Central memory CD8-positive, alpha-beta T cell (primary cell): ENCODE measurements at places on chromosomes 4 and X.

- no peak for DNase-seq
Measured at GRCh38 chr4:176287546-176287945, 18.5 kb upstream of the ASB5 start.

DNA sequence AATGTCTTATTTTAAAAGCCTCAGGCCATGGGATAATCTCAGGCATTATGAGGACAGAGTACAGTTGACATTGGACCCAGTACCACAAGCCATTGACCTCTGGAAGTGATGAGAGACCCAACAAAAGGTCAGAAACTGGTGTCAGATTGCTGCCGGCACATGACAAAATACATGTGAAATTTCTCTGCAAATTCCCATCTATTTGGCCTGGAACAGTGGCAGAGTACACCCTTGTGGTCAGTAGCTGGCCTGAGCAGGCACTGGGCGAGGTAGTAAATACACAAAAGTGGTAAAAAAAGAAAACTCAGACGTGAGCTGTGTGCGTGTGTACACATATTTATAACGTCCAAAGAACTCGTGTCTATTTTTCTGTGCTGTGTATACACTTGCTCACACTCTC is 155.5 kb downstream of the DHX15 start:
- no peak for DNase-seq

GRCh38 chrX:27571164-27571563 is 19.0 kb upstream of the DCAF8L2 start:
- no peak for DNase-seq

- no peak for DNase-seq
Measured at GRCh38 chrX:136273986-136274385, 22.8 kb upstream of the MAP7D3 start.

DNA sequence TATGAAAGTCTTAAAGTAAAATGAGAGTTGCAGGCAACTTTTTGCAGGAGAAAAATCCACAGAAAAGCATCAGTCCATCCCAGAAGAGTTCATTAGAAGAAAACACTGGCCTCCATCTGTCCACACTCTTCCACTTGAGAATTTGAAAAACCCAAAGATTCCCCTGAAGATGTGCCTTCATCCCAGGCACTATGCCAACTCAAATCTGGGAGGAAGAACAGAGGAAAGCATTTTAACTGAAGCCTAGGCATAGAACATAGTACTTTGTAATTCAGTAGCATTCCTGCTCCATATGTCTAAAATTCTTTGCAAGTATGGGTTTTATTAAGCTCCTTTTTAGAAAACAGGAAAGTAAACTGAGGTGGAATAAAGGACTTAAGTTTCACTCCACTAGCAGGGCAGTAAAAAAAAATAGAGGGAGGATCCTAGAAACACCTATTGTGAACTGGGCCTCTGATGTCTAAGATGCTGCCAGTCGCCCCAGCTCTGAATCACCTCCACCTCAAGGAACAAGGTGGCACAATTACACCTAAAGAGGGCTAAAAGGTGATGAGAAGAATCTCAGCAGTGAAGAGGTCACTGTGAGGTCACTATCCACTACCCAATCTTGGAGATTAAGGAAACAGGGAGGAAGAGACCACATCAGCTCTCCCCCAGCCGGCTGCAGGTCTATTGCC is 141.9 kb upstream of the FAM241A start:
- no peak for DNase-seq

- DNase-seq = no peak
Measured at GRCh38 chr4:41406113-41406516, 131.8 kb upstream of the LIMCH1 start.

GRCh38 chr4:127771535-127772275 is 10.4 kb upstream of the HSPA4L start:
- no peak for DNase-seq

GRCh38 chr4:1360423-1361283 is 13.6 kb downstream of the UVSSA start:
- DNase-seq = no peak

DNA sequence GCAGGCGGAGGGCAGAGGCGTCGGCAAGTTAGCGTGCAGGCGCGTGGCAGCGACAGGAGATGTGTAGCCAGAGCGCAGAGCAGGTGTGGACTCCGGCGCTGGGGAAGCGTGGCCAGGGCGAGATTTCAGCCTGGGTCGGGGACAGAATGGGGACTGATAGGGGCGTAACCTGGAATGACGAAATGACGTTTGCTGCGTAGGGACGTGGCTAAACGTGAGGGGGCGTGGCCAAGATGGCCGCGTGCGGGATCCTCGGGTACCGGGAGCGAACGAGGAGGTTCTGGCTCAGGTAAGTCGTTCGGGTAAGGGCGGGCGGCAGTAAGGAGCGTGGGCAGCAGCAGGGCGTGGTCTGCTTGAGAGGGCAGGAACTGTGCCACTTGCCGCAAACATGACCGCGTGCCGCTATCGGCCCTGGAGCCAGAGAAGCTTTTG is 10.9 kb upstream of the CLTRN start:
- no peak for DNase-seq

DNA sequence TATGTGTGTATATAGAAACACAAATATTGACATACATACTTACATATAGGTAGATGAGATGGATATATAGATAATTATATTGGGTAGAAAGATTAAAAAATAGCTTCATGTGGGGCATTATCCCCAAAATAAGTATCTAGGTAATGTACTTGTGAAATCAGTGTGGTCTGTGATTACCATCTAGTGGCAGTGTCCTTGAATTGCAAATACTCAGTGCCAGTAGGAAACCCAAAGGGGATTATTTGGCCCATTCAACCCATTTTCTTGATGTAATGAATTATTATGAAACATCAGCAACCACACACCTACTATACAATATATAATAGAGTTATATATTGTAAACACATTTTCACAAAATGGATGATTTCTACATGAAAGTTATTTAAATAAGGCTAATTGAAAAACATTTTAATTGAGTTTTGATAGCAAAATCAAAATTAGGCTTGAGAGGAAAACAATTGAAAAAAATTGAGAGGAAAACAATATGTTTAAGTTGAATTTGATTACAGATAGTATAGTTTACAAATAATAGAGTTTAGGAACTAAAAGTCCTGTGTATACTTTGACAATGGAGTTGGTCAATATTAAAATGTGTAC is 389.4 kb downstream of the GALNTL6 start:
- no peak for DNase-seq

DNA sequence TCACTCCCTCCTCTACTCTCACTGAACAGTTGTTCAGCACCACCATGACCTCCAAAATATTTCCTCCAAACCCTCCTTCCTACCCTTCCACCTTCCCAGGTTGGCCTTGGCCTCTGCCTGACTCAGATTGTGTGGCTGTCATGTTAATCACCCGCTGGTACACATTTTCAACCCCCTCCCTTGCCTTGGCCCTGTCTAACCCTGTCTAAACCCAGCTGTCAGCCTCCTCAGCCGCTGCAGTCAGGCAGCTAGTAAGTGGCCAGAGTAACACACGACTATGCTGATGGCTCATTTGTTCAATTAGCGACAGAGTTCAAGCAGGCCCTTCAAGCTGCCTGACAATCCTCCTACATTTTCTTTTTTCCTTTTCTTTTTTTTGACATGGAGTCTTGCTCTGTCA is 18.0 kb downstream of the ING2 start:
- no peak for DNase-seq

DNA sequence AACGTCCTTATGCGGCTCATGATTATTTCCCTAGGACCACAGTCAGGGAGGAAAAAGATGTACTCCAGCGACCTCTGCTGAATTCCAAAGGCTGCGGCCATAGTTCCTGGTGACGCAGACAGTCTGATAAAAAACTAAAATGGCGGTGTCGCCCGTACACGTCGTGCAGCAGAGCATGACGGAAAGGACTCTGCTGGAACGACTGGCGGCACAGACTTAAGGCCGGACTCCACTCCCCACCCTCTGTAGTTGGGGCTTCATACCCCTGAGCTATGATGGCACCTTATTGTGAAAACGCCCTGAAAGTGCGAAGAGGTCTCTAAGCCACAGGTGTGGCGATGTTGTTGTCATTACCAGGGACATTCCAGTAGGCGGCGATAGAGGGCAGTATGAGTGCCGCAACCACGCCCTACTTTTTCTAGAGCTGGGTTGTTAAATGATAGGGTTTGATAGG is 90.0 kb upstream of the EDA2R start:
- DNase-seq = peak; percentile 9

DNA sequence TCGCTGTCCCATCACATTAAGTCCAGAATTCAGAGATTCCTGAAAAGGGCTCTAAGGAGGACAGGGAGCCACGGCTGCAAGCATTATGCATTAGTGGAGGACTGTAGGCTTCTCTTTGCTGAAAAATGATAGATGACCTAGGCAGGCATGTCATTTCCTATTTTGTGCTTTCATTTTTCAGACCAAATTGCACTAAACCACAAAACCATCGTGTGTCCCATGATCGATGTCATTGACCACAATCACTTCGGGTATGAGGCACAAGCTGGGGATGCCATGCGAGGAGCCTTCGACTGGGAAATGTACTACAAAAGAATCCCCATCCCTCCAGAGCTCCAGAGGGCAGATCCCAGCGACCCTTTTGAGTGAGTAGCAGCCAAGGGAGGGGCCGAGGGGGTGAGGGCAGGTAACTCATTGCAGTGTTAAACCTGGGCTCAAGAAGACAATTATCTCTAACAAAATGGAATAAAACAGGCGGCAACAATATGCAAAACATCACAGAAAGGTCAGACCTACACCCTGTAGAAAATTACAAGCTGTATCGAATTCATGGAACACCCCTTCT is 355.2 kb upstream of the GALNT7 start:
- DNase-seq = no peak

DNA sequence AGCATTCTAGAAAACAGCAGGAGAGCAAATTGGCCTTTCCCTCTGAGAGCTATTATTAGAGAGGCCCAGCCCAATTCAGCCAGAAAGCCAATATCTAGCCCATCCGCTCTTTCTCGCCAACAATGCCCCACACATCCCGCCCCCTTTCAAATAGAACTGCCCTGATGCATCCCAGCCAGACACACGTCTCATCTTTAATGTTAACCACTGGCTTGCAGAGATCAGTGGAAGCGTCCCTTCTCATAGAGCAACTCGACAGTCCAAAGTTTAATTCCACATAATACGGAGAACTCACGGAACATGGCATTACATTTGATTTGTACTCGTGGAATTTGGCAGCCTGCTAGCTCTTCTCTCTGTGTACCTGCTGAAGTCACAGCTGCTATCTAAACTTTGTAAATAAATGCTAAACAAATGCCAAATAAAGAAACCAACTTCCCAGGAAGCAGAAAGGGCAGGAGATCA is 304.4 kb downstream of the DHX15 start:
- no peak for DNase-seq

DNA sequence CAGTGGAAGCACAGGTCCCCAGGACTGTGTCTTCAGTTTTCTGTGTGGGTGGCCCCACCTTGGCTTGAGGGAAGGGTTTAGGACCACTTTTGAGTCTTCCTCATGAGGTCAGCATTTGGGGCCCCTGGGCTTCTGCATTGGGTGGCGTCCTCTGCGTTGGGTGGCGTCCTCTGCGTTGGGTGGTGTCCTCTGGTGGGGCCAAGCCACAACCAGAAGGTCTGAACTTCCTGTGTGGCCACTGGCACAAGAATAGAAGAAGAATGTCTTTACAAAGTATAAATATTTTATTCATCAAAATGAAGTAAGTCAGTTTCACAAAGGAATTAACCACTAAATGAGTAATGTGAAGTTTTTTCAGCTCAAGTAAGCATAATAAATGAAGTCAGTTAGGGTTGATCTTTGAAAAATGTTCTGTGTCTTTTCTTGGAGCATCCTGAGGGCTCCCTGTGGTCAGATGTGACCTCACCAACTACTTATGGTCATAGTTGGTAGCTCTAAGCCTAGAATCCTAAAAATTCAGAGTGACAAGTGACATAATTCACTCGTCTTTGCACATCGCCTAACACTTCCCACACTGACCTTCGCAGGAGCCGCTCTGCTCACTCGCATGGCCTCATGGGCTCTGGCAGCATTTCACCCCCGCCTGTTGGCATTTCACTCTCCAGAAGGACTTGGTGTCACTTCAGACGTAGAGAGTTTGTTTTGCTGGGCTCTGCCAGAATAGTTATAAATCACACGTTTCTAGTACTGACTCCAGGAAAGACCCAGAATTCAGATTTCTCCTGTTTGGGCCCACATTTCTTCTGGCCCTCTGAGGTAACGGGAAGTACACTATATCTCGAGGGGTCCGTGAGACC is 39.0 kb upstream of the HGFAC start:
- DNase-seq = no peak

GRCh38 chrX:134658760-134659023 is 421 bp upstream of the PLAC1 start:
- DNase-seq = no peak

DNA sequence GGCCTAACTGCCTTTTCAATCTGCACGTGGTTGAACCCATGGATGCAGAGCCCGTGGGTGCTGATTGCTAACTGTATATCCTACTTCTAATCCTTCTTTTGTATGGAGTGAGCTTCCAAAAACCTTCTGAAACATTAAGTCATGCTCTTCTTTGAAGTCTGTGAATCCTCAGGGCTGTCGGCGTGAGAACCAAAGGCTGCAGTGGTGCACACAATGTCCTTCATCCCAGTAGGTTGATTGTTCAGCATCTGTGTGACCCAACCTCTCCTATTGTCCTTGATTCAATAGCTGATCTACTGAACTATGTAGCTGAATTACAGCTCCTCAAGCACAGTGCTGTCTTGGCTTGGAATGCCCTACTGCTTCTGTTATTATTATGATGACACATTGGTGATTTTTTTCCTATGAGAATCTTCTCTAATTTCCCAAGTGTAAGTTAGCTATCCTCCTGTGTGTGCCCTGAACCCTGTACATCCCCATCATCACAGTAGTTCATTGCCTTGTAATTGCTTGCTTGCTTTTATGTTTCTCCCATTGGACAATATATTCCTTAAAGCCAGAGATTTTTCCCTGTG is 294.6 kb downstream of the TRIML1 start:
- no peak for DNase-seq

DNA sequence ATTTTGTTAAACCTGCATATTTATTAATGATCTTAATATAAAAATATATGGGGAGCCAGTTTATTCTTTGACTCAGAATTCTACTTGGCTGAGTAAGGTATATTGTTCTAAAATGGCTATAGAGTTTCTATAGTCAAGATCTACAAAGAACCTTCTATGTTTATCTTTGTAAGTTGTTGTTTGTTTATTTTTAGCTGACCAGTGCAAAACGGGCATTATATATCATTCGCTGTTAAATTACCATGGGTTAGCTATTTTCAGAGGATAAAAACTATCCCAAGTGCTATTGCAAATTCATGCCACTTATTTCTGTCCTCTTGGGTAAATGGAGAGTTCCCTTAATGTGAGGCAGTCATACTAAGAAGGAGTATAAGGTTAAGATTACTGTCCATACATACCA is 5.3 kb upstream of the SPOCK3 start:
- no peak for DNase-seq

DNA sequence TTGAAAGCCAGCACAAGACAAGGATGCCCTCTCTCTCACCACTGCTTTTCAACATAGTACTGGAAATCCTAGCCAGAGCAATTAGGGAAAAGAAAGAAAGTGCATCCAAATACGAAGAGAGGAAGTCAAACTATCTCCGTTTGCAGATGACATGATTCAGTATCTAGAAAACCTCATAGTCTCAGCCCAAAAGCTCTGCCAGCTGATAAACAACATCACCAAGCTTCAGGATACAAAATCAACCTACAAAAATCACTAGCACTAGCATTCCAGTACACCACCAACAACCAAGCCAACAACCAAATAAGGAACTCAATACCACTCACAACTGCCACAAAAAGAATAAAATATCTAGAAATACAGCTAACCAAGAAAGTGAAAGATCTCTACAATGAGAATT is 38.6 kb downstream of the COX7B2 start:
- DNase-seq = no peak

- no peak for DNase-seq
Measured at GRCh38 chr4:139153411-139154133, 23.4 kb downstream of the ELF2 start.
